Posterior vena cava (tissue), 2 donors: ENCODE measurements at places on chromosomes 1 and 21. TPM values are rescaled to one million over a fixed set of nuclear protein-coding genes. Genes with fewer than 3 reads are reported as not detected.

ERICH3 gene
- total RNA-seq = 0.19 TPM

PRELP gene
- total RNA-seq = 172 TPM

UBIAD1 gene
- total RNA-seq = 12.0 TPM

PROX1 gene
- 8.8 TPM for total RNA-seq

NFIA gene
- 117 TPM for total RNA-seq

CBR1 gene
- 39.1 TPM for total RNA-seq

OR2L8 gene
- not detected for total RNA-seq

C4BPB gene
- total RNA-seq = 3.3 TPM

MCOLN2 gene
- total RNA-seq = 0.32 TPM

DNA sequence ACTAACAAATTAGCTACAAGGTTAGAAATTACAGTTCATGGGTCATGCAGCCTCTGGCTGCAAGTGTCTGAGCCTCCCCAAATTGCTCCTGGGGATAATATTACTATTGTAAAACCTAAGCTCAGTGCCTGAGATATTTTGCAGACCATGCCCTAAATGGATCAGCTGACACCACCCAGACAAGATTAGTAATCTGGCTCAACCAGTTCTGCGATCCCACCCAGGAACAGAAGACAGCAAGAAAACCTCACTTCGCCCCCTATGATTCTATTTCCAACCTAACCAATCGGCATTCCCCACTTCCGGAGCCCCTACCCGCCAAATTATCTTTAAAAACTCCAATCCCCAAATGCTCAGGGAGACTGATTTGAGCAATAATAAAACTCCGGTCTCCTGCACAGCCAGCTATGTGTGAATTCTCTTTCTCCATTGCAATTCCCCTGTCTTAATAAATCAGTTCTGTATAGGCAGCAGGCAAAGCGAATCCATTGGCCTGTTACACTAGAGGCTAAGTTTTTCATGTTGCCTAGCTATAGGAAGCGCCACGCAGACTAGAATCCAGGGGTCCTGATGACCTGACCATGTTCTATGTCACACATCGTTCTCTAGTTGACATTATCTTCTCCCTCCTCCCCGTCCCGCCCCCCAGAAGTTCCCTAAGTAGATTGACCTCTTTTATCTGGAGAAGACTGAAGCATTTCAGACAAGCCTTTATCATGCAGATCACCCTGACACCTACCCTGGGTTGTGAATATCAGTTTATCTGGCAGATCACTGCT is 22.4 kb upstream of the ZFYVE9 start:
- DNase-seq = no peak

DNA sequence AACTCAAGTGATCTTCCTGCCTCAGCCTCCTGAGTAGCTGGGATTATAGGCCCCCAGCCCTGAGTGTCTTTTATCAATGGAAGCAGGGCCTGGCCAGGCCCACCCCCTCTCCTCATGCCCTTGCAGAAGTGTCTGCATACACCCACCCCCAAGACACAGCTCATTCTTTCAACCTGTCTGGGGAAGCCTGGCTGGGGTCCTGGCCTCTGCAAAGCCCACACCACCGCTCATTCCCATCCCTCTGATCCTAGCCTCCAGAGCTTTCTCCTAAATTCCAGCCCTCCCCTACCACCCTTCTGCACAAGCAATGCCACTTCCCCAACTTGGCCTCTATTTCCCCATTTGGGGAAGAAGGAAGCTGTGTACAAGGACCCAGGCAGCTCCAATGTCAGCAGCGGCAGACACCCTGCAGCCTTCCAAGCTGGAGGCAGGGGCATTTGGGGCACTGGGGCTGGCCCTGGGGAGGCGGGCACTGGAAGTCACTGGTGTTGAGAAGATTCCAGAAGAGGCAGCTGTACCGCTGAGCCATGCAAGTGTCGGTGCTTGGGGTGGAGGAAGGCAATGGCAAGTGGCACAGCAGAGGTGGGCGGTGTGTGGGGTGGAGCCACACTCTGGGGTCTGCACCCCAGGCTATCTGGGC is 33.7 kb upstream of the ARF1 start:
- peak; percentile 73 for DNase-seq

- no peak for DNase-seq
Measured at GRCh38 chr1:162397039-162397448, 14.9 kb downstream of the SH2D1B start.

GRCh38 chr1:40038697-40039096 is 1.8 kb upstream of the CAP1 start:
- no peak for DNase-seq

DNA sequence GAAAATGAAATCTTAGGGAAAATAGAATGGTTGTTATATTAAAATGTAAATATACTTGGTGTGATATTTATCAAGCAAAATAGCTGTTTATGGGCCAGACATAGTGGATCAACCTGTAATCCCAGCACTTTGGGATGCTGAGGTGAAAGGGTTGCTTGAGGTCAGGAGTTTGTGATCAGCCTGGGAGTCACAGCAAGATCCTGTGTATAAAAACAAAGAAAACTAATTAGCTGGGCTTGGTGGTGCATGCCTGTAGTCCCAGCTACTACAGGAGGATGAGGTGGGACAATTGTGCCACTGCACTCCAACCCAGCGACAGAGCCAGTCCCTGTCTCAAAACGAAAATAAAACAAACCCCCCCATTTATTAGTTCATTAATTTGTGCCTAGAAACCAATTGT is 21.6 kb upstream of the CFHR1 start:
- no peak for DNase-seq

DNA sequence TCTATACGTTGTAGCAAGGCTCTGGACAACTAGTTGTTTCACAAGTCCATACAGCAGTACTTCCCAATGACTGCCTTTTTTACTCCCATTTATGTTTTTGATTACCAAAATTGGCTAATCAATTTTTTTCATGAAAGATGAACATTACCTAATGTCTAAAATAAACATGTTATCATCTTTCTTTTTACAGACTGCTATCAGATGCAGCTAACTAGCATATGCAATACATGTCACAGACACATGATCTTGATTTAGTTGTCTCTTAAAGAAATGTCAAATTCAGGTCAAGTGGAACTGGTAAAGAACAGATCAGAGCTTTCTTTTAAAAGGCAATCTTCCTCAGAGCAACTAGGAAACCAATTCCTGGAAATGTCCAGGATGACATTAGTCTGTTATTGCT is 630 bp upstream of the DBT start:
- DNase-seq = no peak

DNA sequence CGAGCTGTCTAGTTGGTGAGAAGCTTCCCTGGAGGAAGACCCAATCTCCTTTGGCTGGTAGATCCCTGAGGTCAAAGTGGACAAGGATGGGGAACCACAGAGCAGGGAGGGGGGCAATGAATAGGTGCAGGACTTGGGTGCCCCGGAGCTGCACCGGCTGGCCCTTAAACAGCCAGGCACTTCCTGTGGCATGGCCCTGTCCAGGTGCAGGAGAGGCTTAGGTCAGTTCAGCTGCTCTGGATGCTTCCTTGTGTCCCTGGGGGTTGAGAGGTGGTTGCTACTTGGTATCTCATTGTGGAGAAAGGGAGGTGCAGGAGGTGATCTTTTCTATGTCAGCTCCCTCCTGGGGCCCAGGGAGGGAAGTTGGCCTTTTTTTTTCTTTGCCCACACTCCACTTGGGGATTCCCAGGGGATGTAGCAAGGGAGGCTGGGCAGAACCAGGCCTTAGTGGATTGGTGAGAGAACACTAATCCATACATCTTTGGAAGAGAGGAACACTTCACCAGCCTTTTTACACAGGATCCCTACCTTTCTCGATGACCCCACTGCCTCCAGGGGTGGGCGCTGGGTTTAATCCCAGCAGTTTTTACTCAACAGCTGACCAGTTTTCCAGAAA is 1.2 kb upstream of the ST3GAL3 start:
- DNase-seq = no peak

DNA sequence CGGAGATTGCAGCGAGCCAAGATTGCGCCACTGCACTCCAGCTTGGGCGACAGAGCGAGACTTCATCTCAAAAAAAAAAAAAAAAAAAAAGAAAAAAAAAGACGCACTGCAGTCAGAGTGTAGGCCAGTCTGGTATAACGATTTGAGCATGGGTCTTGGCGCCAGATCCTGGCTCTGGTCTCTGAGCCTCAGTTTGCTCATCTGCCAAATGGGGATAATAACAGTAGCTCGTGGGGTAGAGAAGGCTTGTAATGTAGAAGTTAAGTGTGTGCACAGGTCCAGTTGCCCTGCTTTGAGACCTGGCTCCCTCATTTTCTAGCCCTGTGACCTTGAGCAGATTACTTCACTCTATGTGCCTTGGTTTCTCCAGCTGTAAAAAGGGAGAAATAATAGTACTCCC is 26.3 kb upstream of the GRHL3 start:
- no peak for DNase-seq

DNA sequence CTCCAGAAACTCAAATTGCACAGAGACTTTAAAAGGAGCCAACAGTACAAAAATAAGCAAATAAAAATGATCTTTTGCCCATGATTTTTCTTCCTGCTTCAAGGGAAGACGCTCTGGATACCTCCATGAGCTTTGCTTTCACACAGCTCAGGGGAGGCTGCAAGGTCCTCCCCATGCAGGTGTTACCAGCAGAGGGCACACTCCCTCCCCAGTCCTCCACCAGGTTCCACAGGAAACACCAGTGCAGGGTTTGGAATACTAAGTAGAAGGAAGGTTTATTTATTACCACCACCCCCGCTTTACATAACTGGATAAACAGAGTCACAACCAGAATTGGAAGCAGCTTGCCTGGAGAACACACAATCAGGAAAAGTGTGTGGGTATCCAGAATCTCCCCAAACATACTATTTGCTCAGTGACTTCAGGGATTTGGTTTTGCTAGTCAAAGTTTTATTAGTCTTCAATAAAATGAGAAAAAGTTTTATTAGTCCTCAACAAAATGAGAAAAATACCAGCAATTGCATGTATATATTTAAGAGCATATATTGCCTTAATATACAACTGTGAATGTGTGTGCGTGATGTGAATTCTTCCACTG is 37.3 kb downstream of the HSD3B1 start:
- DNase-seq = no peak

- DNase-seq = no peak
Measured at GRCh38 chr1:26017606-26018005, 4.0 kb upstream of the EXTL1 start.

- no peak for DNase-seq
Measured at GRCh38 chr1:1613509-1614082, 1.7 kb upstream of the MIB2 start.

DNA sequence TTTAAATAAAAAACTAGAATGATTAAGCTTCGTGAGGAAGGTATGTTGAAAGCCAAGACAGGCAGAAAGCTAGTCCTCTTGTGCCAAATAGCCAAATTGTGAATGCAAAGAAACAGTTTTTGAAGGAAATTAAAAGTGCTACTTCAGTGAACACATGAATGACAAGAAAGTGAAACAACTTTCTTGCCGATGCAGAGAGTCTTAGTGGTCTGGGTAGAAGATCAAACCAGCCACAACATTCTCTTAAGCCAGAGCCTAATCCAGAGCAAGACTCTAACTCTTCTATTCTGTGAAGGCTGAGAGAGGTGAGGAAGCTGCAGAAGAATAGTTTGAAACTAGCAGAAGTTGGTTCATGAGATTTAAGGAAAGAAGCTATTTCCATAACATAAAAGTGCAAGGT is 63.2 kb downstream of the TTC3 start:
- no peak for DNase-seq

DNA sequence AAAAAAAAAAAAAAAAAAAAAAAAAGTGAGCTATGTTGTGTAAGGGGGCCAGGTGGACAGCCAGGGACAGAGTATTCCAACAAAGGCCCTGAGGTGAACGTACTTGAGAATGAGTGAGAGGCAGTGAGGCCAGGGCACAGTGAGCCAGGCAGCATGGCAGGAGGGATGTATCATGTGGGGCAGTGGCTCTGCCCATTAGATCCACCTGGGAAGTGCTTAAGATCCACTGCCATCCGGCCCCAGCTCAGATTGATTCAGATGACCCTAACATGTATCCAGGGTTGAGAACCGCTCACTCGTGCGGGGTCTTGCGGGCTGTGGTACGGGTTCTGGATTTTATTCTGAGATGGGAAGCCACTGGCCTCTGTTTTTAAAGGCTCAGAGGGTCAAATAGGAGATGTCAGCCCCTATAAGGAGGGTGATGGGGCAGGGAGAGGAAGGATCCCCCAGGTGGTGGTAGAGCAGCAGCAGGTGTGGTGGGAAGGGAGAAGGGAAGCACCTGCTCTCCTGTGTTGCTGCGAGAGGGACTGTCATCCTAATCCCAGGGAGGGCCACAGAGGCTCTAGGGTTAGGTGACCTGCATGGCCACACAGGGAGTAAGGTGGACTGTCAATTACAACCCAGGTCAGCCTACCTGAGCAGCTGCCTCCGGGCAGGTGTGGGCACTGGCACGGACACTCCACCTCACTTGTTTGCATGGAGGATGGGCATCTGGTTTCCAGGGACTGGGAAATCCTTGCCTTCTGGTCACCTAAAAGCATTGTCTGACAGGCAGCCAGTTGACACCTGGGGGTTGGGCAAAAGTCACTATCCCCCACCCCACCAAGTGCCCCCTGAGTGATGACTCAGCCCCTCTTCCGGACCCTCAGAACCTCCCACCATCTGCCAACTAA is 31.6 kb downstream of the CDK18 start:
- peak; percentile 41 for DNase-seq

DNA sequence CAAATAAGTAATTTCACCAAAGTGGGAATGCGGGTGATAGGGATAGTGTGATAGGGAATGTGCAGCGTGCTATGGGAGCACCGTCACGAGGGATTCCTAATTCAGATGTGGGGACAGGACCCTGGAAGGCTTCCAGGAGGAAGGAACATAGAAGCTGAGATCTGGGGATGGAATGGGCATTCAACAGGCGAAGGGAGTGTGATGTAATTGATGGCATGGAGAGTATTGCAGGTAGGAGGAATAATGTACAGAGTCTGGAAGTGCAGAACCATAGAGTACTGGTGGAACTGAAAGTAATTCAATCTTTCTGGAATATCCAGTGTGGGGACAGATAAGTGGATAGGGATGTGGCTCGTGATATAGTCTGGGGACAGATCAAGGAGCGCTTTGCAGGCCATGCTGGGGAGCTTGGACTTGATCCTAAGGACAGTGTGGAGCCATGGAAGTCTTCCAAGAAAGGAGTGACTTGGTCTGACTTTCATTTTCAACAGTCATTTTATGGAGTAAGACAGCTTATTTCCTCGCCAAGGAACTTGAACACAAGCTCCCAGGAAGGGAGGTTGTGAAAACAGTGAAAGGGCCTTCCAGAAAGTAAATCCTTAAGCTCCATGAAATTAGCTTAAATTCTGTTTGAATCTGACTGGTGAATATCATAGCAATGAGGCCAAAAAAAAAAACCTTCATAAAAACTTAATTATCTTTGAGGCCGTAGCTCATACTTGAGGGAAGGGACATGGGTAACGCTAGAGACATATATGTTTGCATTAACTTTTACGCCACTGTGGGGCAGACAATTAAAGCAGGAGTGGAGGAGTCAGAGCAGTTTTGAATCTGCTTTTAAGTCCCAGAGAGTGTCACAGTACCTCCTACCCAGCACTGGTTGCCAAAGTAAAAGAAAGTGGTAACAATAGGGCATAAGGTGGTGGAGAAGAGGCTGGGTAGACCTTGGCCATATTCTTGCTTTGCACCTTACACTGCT is 55.8 kb downstream of the ROR1 start:
- no peak for DNase-seq
